NCI-H446 treated with DMSO at 0.1 percent for 48 hours (cell line): ENCODE measurements at places on chromosomes 6 and 20.

DNA sequence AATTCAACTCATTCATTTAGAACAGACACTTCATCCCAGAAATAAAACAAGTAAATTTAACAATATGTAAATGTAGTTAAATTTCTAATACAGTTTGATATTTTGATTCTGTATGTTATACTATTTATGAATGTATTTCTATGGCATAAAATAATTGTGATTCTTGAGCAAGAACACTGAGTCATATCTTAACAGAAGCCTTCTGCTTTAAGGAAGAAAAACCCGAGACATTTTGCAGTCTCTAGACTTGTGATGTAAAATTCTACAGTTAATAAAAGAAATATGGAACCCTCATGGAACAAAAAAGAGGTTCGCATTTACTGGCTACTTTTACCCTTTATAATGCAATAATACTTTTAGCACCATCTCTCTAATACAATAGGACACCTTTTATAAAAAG, 47.9 kb upstream of the SCML4 start:
- DNase-seq: no peak

- DNase-seq: no peak
Observed at GRCh38 chr20:32191422-32191821, 16.1 kb downstream of the PLAGL2 start.

GRCh38 chr6:32658268-32658897, 8.1 kb downstream of the HLA-DQB1 start:
- DNase-seq: no peak

GRCh38 chr20:60804918-60805630, 447.0 kb upstream of the CDH4 start:
- no peak for DNase-seq

DNA sequence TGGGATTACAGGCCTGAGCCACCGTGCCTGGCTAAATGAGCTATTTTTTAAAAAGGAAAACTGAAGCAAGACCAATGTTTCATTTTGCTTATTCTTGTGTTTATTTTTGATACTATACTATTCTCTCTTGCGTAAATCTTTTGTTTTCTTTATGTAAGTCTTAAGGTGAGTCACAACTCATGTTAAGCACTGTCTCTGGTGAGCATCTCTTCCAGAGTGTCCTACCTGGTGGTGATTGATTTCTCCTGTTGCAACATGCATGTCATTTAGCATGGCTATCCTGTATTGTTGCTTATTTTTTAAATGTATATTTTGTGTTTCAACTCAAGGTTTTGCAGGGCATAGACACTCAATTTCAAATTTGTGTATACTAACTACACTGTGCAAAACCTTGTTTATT, 336.0 kb downstream of the RFPL4B start:
- DNase-seq: no peak

GRCh38 chr6:139595183-139595582, 220.7 kb upstream of the CITED2 start:
- DNase-seq: no peak

DNA sequence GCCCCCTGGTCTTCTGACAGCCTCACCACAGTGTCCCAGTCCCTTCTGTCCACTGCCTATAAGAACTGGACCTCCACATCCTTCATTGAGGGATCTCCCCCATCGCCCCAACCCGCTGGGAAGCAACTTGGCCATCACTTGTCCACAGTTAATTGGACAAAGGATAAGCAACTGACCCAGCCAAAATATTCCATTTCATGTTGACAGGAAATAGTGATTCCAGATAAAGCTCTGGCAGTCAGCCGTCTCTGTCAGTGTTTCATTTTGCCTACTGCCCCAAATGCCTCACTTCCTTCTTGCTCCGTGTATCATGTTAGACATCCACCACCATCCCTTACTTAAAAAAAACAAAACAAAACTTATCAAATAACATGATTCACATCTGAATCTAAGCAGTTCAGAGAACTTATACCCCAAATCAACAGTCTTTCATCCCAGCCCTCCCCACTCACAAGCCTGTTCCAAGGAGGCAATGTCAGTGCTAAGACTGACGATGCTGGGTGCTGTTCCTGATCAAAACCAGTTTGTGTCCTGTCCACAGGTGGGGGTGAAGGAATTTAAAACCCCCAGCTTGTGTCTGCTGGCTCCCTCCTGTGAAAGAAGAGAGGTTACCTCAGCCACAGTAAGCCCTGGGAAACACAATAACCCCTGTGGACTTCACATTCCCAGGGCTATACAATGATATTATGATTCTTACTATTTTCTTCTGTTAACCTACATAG, 162.5 kb downstream of the WDR27 start:
- DNase-seq: no peak

GRCh38 chr6:95288251-95288650, 289.1 kb upstream of the MANEA start:
- peak; percentile 91 for DNase-seq

- DNase-seq: no peak
Observed at GRCh38 chr6:235763-236360, 56.4 kb upstream of the DUSP22 start.

DNA sequence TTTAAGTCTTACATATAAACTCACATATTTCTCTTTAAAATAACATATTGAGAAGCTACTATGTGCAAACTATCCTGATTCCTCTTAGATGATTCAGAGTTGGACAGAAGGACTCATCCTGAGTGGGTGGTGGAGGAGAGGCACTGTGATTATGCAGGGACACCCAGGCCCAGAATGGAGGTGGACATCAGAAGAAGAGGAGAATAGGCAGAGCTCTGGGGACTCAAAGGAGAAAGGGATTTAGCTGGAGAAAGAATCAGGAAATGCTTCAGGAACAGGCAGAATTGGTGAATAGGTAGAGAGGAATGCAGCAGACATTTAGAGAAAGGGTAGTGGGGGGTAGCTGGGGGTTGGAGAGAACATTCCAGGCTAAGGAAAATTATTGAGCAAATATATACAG, 17.4 kb downstream of the RCAN2 start:
- no peak for DNase-seq

GRCh38 chr6:107611094-107611810, 121.3 kb downstream of the SOBP start:
- no peak for DNase-seq

- DNase-seq: no peak
Observed at GRCh38 chr6:46053039-46053933, 37.6 kb upstream of the CLIC5 start.

- DNase-seq: no peak
Observed at GRCh38 chr6:66103354-66103753, 396.3 kb upstream of the EYS start.

- DNase-seq: no peak
Observed at GRCh38 chr20:41366546-41367392, at the start of gene EMILIN3. Gene EMILIN3 (minus strand): TSS chr20:41366818. CDS start chr20:41366634, 184 bp downstream.

DNA sequence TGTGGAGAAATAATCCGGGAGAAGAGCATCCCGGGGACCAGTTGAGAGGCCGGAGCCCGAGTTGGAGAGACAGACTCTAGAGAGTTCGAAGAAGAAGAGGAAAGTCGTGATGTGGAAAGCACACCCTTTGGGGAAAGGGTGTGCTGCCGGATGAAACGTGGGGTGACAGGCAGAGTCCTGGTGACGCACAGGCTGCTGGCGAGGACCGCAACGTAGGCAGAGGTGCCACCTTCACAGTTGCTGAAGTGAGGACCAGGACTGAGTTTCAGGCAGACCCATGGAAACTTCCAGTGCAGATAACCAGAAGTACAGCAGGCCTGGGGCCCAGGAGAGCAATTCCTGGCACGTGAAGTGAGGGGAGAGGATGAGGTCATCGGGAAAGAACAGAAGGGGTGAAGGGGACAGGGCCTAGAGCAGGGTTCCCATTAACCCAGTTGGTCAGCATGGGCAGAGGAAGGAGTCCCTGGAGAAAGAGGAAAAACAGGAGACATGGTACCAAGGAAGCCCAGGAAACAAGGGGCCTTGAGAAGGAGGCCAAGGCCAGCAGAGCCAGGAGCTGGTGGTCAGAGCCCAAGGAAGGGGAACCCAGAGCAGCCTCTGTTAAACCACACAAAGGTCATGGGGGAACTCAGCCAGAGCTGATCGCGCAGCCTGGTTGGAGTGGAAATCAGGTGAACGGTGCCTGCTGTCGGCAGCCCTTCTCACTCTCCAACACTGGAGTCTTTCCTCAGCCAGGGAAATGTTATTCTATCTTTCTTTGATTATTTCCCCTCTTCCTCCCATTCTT, 84.1 kb downstream of the PRND start:
- DNase-seq: no peak

- DNase-seq: no peak
Observed at GRCh38 chr20:36091561-36092397, 62.8 kb upstream of the EPB41L1 start.

DNA sequence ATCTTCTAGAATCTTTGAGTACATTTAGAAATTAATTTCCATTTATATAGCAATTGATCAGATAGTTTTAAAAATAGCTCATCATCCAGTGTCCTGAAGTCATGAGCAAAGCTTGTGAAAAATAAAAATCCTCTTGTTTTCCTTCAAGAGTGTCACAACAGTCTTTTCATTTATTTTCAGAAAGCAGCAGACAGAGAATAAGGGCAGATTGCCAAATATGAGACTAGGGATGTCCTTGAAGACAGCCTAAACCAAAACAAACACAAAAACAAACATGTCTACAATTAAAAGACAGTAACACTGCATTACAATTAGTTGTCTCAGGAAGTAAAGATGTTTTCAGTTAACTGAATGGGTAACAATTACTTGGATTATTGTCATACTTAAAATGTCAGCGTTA, 682.8 kb downstream of the TFAP2A start:
- DNase-seq: no peak

GRCh38 chr20:62916703-62917476, 9.4 kb downstream of the DIDO1 start:
- no peak for DNase-seq

- DNase-seq: no peak
Observed at GRCh38 chr6:71239694-71240093, 48.9 kb upstream of the OGFRL1 start.

DNA sequence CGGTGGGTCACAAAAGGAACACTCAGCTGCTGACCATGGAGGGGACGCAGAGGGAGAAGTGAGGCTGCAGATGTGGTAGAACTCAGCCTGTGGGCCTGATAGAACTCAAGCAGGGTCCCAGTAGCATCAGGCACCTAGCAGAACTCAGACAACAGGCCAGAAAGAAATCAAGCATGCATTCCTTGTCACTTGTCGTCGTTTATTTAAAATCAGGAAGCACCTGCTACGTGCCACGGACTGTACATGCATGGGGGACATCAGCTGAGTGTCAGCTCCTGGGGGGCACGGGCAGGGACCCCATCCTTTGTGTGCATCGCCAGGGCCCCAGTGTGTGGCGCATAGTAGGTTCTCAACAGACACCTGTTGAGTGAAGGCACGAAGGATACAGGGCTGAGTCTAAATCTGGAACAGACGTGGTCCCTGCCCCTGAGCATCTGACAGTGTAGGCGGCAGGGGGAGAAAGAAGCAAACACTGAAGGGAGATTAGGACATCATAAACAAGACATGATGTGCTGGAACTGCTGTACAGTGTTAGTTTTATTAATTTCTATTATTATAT, 32.5 kb downstream of the UQCC2 start:
- DNase-seq: no peak

GRCh38 chr6:131042664-131043063, 20.4 kb downstream of the EPB41L2 start:
- no peak for DNase-seq

DNA sequence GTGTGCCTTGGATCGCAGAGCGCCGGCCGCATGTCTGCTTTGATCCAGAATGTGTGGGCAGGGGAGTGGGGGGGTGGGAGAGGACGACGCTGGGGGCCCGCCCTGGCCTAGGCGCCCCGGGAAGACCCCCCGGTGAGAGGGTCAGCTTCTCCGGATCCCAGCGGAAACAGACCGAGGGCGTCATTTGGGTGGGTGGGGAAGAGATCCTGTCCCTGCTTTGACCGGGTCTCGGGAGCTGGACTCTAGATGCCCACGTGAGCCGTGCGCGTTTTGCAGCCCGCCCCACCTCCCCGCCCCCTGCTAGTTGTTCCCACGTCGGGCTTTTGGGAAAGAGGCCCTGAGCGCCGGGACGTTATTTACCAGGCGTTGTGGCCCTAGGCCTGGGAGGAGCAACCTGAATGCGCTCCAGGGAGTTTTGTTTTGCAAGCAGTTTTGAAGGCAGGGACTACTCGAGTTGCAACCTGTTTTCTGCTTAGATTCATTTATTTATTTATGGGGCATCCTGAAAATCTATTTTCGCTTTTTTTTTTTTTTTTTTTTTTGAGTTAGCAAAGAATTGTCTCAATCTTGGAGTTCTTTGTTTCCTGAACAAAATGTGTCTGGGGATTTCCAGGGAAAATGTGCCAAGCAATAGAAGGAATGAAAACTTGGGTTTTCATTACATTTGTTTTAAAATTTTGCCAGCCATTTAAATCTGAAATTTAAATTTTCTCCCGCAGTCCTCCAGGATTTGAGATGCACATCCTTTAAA, 1.6 kb downstream of the DSP start:
- DNase-seq: no peak

GRCh38 chr6:55566036-55566710, 12.8 kb downstream of the HMGCLL1 start:
- no peak for DNase-seq

- DNase-seq: no peak
Observed at GRCh38 chr6:78538002-78538401, 329.3 kb upstream of the IRAK1BP1 start.

DNA sequence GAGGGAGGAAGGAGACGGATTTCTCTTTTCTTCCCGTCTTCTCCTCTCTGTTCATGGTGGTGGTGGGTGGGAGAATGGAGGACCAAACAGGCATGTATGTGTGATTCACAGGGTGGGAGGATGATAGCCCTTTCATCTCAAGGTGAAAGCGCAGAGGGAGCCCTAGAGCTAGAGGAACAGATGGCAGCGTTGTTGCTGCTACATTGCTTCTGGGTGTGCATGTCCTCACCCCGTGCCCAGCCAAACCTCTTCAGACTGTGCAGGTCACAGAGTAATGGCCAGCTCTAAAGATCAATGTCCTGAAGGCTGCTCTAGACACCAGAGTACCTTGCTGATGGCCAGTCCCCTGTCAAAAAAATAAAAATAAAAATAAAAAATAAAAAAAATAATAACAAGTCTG, 301.8 kb downstream of the TBC1D7 start:
- peak; percentile 9 for DNase-seq

DNA sequence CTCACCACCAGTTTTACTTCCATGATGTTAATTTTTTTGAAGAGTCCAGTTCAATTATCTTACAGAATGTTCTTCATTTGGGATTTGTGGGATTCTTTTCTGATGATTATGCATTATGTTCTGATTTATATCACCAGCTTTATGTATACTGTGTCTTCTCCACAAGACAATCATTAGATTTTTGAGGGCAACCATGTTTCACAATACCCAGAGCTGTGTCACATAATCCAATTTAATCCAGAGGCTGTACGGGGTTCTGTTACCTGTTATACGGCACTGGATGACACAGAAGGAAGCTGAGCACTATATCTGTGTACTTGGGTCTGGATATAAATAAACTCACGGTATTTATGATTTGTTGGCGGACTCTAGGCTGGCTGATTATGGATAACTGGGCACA, 41.6 kb upstream of the RPN2 start:
- DNase-seq: no peak

- DNase-seq: no peak
Observed at GRCh38 chr6:10850728-10851127, 12.4 kb upstream of the MAK start.
